ENCODE measurements at places on chromosomes 11 and 22.

- peak overlapping the region; percentile 64 for H3K4me3 ChIP-seq
- peaks cover 48% of the 10 kb centered on the region for H3K4me1 ChIP-seq
- DNase-seq: no peak
- peak overlapping the region; percentile 91 for H3K27ac ChIP-seq
- H3K27me3 ChIP-seq: no peaks in the 10 kb centered on the region
- peaks cover 59% of the 10 kb centered on the region for H3K36me3 ChIP-seq
These were observed 1.4 kb downstream of the PCF11 start for GRCh38 chr11:83158357-83158786.

DNA sequence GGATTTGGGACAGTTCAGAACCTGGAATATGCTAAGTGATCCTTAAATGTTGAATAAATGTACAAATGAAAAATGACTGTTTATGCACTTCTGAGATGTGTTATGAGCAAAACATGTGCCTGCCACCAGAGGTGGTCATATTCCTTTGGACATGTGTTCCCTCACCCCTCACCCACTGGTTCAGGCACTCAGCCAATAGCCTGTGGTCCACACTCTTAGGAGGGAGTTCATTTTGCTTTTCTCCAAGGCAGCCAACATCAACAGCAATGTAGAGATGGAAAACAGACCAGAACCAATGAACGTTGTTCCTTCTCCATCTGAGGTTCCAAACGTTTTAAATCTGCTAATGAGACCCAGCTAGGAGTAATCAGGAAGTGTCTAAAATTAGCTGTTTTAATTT is 44.0 kb downstream of the RPUSD4 start:
- DNase-seq: no peak
- H3K27ac ChIP-seq: no peak overlapping the region
- no peak overlapping the region for H3K4me3 ChIP-seq

- no peak overlapping the region for H3K27ac ChIP-seq
- H3K27me3 ChIP-seq: peaks cover 7% of the 10 kb centered on the region
- no peaks in the 10 kb centered on the region for H3K4me1 ChIP-seq
- DNase-seq: no peak
- no peak overlapping the region for H3K4me3 ChIP-seq
- H3K36me3 ChIP-seq: no peaks in the 10 kb centered on the region
These were observed 11.3 kb downstream of the FJX1 start for GRCh38 chr11:35629511-35629910.

DNA sequence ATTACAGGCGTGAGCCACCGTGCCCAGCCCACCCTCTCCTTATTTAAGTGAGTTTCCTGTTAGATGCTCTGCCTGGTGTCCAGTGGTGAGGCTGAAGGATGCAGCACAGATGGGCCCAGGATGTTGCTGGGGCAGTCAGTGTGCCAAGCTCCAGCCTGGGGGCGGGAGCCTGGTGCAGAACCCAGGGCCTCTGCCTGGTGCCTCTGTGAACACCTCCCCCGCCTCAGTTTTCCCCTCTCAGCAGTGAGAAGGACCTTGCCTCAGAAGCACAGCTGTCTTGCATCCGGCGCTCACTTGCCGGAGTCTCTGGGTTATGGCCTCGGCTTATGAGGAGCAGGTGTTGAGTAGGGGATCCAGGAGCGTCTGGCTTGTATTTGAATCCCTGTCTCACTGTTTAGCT is 116.2 kb downstream of the KIAA1671 start:
- no peaks in the 10 kb centered on the region for H3K36me3 ChIP-seq
- H3K4me3 ChIP-seq: peak overlapping the region; percentile 45
- DNase-seq: peak; percentile 80
- H3K27ac ChIP-seq: peak overlapping the region; percentile 80
- H3K27me3 ChIP-seq: peaks cover 9% of the 10 kb centered on the region

DNA sequence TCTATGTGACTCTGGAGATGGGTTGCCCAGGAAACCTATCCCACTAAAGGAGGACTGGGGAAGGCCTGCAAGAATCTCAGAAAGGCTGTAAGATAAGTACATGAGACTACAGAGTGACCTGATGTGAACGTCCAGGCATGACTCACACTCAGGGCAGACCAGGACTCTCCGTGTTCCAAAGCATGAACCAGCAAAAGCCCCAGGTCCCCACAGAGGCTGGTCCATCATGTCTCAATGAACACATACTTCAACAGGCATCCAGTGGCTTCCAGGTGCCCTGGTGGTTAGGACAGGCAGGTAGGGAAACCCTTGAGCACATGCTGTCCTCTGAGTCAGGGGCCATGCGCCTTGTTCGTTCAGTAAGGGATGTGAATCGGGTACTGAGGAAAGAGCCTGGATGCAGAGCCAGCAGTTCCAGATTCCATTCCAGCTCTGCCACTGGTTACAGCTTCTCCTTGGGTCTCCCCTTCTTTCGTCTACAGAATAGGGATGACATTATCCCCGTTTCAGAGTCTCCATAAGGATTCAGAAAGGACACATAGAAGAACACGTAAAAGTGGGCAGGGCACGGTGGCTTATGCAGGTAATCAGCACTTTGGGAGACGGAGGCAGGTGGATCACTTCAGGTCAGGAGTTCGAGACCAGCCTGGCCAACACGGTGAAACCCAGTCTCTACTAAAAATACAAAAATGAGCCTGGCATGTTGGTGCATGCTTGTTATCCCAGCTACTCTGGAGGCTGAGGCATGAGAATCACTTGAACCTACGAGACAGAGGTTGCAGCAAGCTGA is 129.0 kb upstream of the TEAD1 start:
- no peaks in the 10 kb centered on the region for H3K36me3 ChIP-seq
- H3K27ac ChIP-seq: no peak overlapping the region
- H3K4me1 ChIP-seq: no peaks in the 10 kb centered on the region
- peaks cover 8% of the 10 kb centered on the region for H3K27me3 ChIP-seq
- no peak overlapping the region for H3K4me3 ChIP-seq
- no peak for DNase-seq

GRCh38 chr11:74141241-74141695 is 29.5 kb downstream of the C2CD3 start:
- H3K27ac ChIP-seq: no peak overlapping the region
- H3K4me1 ChIP-seq: no peaks in the 10 kb centered on the region
- no peak overlapping the region for H3K4me3 ChIP-seq
- peaks cover 19% of the 10 kb centered on the region for H3K36me3 ChIP-seq
- no peak for DNase-seq

- H3K27ac ChIP-seq: no peak overlapping the region
- no peak overlapping the region for H3K4me3 ChIP-seq
- no peaks in the 10 kb centered on the region for H3K27me3 ChIP-seq
- H3K4me1 ChIP-seq: peaks cover 3% of the 10 kb centered on the region
- no peak for DNase-seq
- H3K36me3 ChIP-seq: no peaks in the 10 kb centered on the region
These were observed 1179.0 kb downstream of the LRRC4C start for GRCh38 chr11:40280159-40281051.

- H3K27ac ChIP-seq: no peak overlapping the region
- H3K27me3 ChIP-seq: peaks cover 13% of the 10 kb centered on the region
- no peaks in the 10 kb centered on the region for H3K36me3 ChIP-seq
- H3K4me3 ChIP-seq: no peak overlapping the region
- no peak for DNase-seq
- H3K4me1 ChIP-seq: no peaks in the 10 kb centered on the region
These were observed 34.3 kb downstream of the PLEKHA7 start for GRCh38 chr11:16979703-16980622.

- H3K4me3 ChIP-seq: no peak overlapping the region
- no peak for DNase-seq
- no peaks in the 10 kb centered on the region for H3K36me3 ChIP-seq
- H3K4me1 ChIP-seq: no peaks in the 10 kb centered on the region
- H3K27ac ChIP-seq: no peak overlapping the region
- peaks cover 5% of the 10 kb centered on the region for H3K27me3 ChIP-seq
These were observed 72.8 kb upstream of the CCND1 start for GRCh38 chr11:69567951-69568808.

DNA sequence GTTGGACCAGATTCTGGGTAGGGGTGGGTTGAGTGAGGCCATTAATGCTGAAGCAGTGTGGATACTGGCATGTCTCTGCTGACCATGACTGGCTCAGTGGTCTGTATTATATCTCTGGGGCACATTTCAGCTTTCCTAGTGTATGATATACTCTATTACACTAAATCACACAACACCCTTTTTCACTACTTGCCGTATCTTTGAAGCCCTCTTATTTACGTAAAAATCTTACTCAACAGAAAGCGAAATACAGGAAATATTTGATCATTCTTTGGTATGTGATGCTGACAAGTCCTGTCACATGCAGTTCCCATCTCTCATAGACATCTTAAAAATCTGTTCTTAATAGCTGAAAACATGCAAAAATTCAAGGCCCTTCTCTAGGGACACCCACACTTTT is 40.3 kb downstream of the OR5B17 start:
- H3K27ac ChIP-seq: no peak overlapping the region
- no peaks in the 10 kb centered on the region for H3K36me3 ChIP-seq
- no peak for DNase-seq
- H3K4me1 ChIP-seq: no peaks in the 10 kb centered on the region
- no peak overlapping the region for H3K4me3 ChIP-seq

DNA sequence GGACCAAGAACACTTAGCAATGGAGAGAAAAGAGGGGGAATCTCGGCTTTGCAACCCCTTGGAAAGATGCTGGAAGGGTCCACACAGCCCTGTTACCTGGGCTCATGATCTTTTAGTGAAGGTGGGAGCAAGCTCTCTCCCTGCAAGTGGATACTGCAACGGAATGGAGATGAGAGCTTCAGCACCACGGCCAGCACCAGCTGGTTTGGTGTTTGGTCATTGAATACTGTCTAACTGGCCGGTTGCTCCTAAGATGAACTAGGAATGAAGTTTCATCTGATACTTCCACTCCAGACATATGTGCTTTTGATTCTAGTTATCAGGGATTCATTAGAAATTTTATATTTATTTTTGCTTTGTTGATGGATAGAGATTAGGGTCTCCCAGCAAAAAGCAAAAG is 16.3 kb downstream of the HTR3A start:
- H3K27ac ChIP-seq: no peak overlapping the region
- H3K27me3 ChIP-seq: no peaks in the 10 kb centered on the region
- peak; percentile 40 for DNase-seq
- no peaks in the 10 kb centered on the region for H3K36me3 ChIP-seq
- H3K4me1 ChIP-seq: no peaks in the 10 kb centered on the region
- no peak overlapping the region for H3K4me3 ChIP-seq

GRCh38 chr11:95605271-95605940 is 184.2 kb downstream of the FAM76B start:
- DNase-seq: no peak
- H3K4me3 ChIP-seq: no peak overlapping the region
- H3K27me3 ChIP-seq: no peaks in the 10 kb centered on the region
- H3K36me3 ChIP-seq: no peaks in the 10 kb centered on the region
- no peak overlapping the region for H3K27ac ChIP-seq
- no peaks in the 10 kb centered on the region for H3K4me1 ChIP-seq

DNA sequence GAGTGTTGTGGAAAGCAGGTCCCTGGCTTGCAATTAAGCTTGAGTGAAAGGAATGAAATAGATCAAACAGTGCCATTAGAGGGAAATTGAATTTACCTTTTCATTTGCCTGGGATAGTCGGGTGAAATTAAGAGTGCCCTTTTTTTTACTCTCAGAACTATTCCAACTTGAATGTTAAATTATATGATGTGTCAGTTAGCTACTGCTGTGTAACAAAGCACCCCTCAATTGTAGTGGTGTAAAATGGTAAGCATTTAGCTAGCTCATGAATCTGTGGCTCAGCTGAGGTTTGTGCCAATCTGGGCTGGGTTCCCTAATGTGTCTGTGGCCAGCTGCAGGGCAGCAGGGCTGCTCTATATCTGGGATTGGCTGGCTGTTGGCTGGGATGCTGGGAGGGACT is 571.4 kb downstream of the MN1 start:
- peaks cover 13% of the 10 kb centered on the region for H3K27me3 ChIP-seq
- H3K4me3 ChIP-seq: no peak overlapping the region
- no peak for DNase-seq
- no peaks in the 10 kb centered on the region for H3K4me1 ChIP-seq

DNA sequence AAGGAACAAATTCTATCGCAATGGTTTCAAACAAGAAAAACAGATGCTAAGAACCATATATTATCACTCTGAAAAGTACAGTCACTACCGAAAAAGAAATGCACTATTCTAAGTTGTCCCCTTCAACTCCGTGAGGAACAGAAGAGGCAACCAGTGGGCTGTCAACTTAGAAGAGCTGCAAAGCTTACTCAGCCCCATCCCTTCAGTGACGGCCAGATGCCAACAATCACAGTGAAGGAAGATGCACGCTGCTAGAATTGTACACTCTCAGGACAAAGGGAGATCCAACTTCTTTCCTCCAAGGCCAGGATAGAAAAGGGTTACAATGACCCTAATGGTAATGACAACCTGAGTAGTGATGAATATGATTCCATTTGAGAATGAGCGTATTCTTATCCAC is 38.5 kb upstream of the CHKA start:
- H3K27me3 ChIP-seq: no peaks in the 10 kb centered on the region
- peaks cover 23% of the 10 kb centered on the region for H3K36me3 ChIP-seq
- H3K4me3 ChIP-seq: no peak overlapping the region
- no peak for DNase-seq
- no peaks in the 10 kb centered on the region for H3K4me1 ChIP-seq
- H3K27ac ChIP-seq: no peak overlapping the region

DNA sequence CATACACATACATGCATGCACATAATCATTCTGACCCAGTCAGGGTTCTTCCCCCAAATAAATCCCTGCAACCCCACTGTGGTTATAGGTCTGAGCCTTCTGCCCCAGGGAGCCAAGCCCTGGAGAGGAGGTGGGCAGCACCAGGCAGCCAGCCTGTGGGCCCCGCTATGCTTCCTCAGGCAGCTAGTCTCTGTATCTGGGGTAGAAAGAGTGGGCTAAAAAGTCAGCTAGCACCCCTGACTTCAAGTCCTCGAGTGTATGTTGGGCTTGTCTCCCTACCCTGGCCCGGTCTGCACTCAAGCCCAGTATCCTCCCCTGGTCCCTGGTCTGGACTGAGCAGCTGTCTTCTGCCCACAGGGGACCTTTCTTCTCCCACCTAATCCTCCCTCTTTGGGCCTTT is 28.0 kb downstream of the KCNQ1OT1 start:
- no peak for DNase-seq
- no peaks in the 10 kb centered on the region for H3K36me3 ChIP-seq

DNA sequence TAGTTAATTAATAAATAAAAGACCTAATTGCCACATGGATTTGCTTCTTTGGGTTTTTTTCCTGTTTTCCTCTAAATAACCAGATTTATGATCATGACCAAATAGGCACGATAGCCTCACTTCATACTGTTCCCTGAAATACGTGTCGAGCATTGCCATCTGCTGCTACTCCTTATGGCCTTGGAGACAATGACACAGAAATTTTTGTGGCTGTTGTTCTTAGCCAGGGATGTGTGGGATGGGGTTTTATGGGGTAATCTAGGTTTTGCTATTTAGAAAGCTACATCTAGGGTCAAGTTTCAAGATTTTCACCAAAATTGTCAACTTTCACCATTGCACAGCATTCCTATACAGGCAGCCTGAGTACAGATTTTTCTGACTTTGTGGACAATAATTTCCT is 145.2 kb downstream of the DBX1 start:
- no peaks in the 10 kb centered on the region for H3K4me1 ChIP-seq
- peaks cover 7% of the 10 kb centered on the region for H3K27me3 ChIP-seq
- no peaks in the 10 kb centered on the region for H3K36me3 ChIP-seq
- H3K4me3 ChIP-seq: no peak overlapping the region
- H3K27ac ChIP-seq: no peak overlapping the region

DNA sequence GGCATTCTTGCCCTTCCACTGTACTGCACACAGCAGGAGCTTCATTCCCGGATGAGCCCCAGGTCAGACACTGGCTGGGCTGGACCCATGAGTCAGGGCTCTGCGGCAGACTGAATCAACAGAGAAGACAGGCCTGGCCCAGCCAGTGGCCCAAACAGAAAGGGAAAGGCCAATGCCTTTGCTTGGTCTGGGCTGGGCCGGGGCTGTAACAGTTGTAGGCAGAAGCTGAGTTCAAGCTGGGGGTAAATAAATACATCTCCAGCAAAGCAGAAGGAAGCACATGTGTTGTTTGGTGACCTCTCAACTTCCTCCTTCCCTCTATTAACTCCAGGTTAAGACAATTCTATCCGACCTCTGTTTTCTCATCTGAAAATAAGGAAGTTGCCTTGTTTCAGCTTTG is 1.8 kb upstream of the SMIM35 start:
- peaks cover 14% of the 10 kb centered on the region for H3K27me3 ChIP-seq
- H3K27ac ChIP-seq: no peak overlapping the region
- H3K36me3 ChIP-seq: no peaks in the 10 kb centered on the region
- no peak overlapping the region for H3K4me3 ChIP-seq
